ENCODE measurements at places on chromosomes 1 and 21. TPM values are rescaled to one million over a fixed set of nuclear protein-coding genes. Genes with fewer than 3 reads are reported as not detected.

KRTAP21-1 gene
- not detected for total RNA-seq

HORMAD1 gene
- total RNA-seq, result not detected

SLC16A4 gene
- 0.66 TPM for total RNA-seq

CATSPERE gene
- 1.4 TPM for total RNA-seq

SLC45A1 gene
- 0.28 TPM for total RNA-seq

RGS16 gene
- 1.9 TPM for total RNA-seq

RNU1-3 gene
- under 0.01 TPM for total RNA-seq

CHODL gene
- total RNA-seq, result 0.42 TPM

PFKFB2 gene
- 5.7 TPM for total RNA-seq

FMO1 gene
- total RNA-seq, result not detected

OR2L2 gene
- not detected for total RNA-seq

PTGFR gene
- not detected for total RNA-seq

OR14K1 gene
- total RNA-seq, result not detected

NBPF4 gene
- not detected for total RNA-seq

SLC9C2 gene
- total RNA-seq, result not detected

DNA sequence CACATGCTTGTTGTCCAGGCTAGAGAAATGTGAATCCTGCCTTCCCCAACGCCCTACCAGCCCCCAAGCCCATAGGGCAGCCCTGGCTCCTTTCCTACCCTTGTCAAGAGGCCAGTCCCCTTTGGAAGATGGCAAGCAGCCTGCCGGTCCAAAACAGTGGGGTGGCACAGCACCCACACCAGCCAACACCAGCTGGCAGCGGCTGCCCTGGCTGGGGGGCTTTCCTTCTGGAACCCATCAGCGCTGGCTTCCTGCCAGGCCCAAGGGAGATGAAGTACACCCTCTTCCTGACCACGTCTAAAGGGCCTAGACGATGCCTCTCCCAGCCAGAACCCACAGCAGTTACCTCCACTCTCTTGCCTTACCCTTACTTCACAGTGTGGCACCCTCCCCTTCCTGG is 24.2 kb downstream of the KCNN3 start:
- DNase-seq, result no peak

- DNase-seq, result no peak
Observed at GRCh38 chr1:6126521-6127067, 53.5 kb downstream of the CHD5 start.

- DNase-seq, result no peak
Observed at GRCh38 chr1:85058786-85059185, 10.5 kb upstream of the MCOLN3 start.

GRCh38 chr21:25961042-25961441 is 209.5 kb downstream of the APP start:
- no peak for DNase-seq

- no peak for DNase-seq
Observed at GRCh38 chr21:26840201-26840600, 5.0 kb downstream of the ADAMTS1 start.

GRCh38 chr1:193787061-193787460 is 600.6 kb upstream of the B3GALT2 start:
- DNase-seq, result no peak

DNA sequence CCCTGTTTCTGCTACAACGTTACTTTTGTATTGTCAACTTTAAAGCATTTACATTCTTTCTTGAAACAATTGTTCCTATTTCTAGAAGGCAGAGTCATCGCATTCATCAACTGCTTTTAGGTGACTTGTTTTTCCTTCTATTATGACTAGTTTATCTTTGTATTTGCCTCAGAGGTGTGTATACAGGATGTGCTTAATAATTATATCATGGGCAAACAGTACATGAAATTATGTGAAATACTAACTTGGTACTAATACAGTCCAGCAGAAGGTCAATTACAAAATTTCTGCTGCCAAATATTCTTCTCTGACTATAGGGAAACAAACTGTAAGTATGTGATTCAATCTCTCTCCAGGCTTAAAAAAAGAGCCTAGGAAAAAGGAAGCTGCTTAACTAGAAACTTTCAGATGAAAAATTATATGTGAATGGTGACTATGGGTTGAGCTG is 101.6 kb downstream of the C4BPA start:
- peak; percentile 2 for DNase-seq

GRCh38 chr1:115719285-115719684 is 49.2 kb downstream of the CASQ2 start:
- no peak for DNase-seq

DNA sequence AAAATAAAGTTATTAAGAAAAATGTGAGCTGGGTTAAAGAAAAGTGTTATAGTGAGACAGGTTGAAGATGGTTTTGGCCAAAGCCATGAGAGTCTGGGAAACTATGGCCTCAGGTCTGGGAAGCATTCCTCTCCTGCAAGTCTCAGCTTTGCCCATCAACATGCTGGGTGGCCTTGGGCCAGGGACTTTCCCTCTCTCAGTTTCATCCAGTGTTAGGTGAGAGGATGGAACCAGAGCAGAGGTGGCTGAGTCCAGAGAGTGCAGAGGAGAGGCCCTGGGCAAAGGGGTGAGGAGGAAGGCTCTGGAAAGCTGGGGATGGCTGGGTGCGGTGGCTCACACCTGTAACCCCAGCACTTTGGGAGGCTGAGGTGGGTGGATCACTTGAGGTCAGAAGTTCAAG is 10.5 kb downstream of the PADI2 start:
- DNase-seq, result no peak

DNA sequence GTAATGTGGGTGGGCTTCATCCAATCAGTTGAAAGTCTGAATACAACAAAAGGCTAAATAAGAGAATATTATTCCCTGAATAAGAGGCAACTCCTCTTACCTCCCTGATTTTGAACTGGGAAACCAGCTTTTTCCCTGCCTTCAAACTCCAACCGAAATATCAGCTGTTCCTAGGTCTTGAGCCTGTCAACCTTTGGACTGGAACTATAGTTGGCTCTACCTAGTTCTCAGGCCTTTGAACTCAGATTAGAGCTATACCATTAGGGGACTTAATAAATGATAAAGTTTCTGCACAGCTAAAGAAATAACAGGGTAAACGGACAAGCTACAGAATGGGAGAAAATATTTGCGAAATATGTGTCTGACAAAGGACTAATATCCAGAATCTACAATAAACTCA is 43.8 kb upstream of the BEND5 start:
- DNase-seq, result no peak

GRCh38 chr1:21042929-21043605 is 133.6 kb downstream of the EIF4G3 start:
- DNase-seq, result peak; percentile 87

DNA sequence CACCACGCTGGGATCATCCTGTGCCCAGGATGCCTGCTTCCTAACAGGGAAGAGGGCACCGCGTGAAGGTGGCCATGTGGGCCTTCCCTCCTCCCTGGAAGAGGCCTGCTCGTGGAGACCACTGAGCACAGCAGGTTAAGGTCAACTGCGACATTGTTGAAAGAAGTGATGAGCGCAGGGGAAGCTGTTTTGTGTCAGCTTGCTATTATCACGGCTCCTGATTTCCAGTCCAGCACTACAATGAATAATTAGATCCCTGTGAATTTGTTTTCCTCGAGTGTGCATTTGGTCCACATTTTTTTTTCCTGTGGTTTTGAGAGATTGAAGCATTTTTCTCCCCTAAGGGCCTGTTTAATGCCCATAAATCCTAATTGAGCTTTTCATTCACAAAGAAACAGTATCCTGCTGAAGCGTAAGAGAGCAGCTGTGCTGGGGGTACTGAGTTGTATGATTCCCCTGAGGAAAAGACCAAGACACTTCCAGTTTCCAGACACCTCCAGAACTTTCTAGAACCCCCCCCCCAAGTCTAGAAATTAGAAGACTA is 204.9 kb downstream of the KCNJ6 start:
- DNase-seq, result no peak

GRCh38 chr1:235954306-235955283 is 87.9 kb upstream of the LYST start:
- no peak for DNase-seq

- DNase-seq, result no peak
Observed at GRCh38 chr1:209580577-209580976, 2.9 kb upstream of the CAMK1G start.

DNA sequence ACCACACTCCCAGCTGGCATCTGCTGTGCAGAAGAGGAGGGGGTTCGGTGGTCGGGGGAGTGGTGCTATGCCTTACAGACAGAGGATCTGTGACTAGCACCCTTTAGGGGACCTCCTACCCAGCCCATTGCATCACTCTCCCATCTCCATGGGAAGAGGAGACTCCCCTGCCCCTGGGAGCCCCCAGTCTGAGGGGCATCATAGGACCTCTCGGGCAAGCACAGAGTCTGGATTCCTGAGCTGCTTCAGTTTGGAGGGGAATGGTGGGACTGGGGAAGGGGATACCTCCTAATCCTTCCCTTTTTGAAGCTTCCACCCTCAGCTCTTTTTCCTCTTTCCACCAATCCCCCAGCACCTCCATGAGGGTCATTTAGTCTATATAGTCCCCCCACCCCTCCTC is 1.4 kb downstream of the INSRR start:
- DNase-seq, result no peak

DNA sequence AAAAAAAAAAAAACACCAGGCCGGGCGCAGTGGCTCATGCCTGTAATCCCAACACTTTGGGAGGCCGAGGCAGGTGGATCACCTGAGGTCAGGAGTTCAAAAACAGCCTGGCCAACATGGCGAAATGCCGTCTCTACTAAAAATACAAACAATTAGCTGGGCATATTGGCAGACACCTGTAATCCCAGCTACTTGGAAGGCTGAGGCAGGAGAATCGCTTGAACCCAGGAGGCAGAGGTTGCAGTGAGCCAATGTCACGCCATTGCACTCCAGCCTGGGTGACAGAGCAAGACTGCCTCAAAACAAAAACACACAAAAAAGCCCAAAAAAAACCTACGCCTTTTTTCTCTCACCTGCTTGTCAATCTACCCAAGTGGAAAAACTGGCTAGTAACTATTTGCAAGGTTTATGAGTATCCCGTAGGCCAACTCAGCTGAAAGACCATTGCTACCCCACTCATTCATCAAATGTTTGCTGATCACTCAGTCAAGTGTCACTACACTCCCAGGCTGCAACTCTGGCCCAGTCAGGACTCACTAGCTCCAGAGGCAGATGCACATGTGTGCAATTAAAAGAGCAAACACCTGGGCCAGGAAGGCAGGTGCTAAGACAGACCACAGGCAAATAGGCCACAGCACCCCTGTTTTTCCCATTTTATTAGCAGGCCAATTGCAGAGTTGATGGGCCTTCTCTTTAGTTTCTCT is 2.0 kb downstream of the CSRP1 start:
- no peak for DNase-seq

DNA sequence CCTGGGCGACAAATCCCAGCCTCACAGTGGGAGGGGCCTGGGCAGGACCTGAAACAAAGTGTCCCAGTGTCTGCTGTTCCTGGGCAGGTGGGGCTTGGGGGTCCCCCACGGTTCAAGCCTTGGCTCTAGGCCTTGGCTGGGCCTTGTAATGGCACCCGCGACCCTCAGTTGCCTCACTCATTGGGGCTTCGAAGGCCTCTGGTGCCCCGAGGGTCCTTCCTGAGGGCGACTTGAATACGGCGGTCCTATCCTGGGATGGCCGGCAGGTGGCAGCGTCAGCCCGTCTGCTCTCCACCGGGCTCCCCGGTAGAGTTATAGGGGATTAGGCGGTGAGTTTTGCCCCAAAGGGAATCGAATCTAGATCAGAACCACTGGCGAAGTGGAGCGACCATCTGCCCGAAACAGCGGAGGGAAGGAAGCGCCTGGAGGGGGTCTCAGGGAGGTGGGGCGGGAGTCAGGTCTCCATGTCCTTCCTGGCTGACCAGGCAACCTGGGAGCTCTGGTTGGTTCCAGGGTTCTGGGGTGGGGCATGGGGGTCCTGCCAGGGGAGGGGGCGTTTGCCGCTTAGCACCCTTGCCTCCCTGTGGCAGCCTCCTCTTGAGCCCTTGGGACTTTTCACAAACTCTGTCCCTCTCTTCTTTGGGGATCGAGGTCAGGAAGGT is 2.1 kb upstream of the PEX10 start:
- peak; percentile 73 for DNase-seq

- no peak for DNase-seq
Observed at GRCh38 chr21:21039624-21040170, 41.5 kb downstream of the NCAM2 start.

DNA sequence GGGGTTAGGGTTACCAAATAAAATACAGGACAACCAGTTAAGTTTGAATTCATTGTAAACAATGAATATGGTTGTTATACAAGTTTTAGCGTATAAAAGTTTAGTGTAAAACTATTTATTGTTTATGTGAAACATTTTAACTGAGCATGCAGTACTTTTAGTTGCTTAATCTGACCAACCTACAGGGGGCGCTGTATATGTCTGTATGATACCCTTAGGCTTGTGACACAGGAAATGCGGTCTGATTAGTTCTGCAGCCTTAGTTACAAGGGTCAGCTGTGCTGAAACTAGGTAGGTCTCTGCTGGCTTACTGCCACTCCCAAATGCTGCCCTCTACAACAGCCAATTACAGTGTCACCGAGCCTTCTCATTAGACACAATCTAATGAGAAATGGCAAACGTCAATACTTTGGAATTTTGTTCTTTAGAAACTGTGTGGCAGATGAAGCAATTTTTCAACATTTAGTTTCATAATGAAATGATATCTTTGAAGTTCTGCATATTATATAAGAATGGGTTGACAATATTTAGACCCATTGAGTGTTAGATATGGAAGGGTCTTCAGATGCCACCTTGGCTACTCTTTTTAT is 56.2 kb downstream of the NTNG1 start:
- peak; percentile 16 for DNase-seq

DNA sequence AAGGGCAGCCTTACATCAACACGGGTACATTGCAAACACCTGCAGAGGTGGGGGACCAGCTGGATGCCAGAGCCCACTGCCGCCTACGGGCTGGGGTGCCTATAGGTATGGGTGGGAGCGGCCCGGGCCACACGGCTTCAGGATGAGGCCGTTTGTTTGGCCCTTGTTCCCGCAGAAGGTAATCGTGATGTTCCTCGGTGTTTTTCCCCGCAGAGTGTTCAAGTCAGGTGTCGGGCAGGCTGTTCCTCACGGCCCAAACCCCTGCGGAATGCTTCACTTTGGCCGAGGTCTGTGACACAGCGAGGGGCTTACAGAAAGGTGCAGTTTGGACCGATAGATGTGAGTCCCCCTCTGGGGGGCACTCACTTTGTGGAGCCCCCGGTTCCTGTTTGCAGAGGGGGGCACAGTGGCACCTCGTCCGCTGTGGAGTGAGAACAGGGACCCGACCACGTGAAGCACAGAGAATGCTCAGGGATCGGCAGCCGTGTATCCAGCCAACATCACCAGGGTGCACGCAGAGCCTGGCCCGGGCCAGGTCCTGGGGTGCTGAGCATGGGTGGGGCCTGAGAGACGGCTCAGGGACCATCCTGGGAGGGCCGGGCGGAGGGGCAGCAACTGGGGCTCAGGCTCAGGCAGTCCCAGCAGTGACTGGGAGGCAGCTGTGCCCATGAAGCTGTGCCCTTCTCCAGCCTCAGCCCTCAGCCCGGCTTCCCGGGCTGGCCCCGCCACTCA is 453 bp upstream of the TTLL10 start:
- DNase-seq, result no peak

DNA sequence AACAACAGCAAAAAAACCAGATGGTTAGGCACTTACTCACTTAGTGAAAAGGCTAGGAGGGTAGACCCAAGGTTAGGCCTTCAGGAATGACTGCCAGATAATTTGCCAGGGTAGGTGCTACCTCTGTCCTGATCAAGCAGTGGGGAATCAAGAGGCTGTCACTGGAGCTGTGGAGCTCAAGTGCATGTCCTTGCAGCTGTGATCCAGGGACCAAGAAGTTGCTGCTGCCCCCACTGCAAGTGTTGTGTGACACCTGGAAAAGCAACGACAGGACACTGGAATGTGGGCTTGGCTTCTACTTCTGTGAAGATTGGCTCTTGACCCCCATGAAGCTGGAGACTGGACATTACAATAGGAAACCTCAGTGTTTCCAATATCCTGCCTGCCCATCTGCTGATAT is 72.1 kb downstream of the PEX14 start:
- DNase-seq, result no peak
